NCI-H1417 treated with DMSO at 0.1 percent for 48 hours (cell line): ENCODE measurements at places on chromosomes 3 and 15.

GRCh38 chr3:110910346-110910955 lies 161.2 kb upstream of the NECTIN3 start:
- DNase-seq: no peak

DNA sequence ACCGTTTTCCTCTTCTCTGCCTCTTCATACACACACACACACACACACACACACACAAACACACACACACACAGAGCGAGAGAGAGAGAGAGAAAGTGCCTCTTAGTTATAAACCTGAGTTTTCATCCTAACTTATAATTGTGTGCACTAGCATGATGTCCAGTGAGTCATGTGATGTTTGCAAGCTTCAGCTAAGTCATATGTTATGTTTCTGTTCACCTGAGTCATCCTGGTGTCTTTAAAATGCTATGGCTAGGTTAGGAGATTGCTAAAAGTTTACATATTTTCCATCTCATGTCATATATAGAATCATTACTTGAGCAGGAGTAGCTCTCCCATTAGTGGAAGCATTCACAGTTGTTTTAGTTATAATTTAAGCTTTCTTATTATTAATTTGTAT lies 155.8 kb downstream of the EPHA6 start:
- DNase-seq: no peak

DNA sequence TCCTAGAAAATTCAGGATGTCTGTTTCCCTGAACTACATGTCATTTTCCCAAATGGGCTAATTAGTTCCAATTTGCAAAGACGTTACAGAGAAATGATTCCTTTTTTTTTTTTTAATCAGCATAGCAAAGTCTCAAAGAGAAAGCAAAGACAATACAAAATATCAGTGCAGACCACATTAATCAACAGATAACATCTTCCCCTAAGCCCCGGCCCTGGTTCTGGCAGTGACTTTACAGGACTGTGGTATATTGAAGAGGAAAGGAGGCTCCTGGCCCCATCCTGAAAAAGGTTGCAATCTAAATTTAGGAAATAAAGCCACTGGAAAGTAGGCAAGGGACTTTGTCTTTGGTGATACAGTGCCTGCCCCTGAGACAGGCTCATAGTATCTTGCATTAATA lies 836.5 kb downstream of the NTRK3 start:
- no peak for DNase-seq

GRCh38 chr15:29795610-29796009 lies 26.7 kb downstream of the TJP1 start:
- DNase-seq: no peak

GRCh38 chr15:87212041-87212440 lies 1044.5 kb downstream of the NTRK3 start:
- no peak for DNase-seq

DNA sequence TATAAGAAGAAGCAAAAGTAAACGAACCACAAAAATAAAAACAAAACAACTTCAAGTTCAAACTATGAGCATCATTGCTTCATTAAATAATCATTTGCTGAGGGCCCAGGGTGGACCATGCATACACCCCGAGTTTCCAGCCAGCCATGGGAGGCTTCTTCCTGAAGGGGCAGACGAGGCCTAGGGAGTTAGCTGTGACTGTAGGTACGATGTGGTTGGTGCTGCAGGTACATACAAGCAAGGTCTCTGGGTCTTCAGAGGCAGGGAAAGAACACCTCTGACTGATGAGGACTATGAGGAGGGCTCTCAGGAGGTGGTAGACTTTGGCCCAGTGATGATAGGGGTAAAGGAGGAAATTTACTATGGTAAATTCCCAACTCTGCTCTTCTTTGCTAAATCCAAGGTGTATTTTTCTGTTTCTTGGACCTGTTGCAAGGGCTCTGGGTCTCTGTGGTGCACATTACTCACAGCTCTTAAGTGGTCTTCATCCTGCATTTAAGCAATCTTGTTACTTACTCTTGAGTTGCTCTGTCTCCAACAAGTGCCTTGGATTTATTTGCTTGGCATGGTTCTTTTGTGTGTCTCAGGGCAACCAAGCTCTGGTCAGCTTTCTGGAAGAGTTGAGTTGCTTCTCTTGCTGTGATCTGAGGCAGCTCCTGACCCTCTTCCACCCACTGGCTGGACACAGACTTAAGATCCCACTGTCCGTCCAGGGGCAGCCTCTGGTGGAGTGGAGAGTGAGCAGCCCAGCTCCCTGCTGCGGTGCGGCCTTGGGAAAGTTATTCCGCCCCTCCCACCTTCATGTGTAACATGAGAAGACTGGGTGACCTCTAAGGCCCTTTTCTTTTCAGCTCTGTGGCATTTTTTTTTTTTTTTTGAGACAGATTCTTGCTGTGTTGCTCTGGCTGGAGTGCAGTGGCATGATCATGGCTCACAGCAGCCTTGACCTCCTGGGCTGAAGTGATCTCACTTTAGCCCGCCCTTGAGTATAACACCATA lies 56.1 kb upstream of the KIF23 start:
- DNase-seq: no peak

DNA sequence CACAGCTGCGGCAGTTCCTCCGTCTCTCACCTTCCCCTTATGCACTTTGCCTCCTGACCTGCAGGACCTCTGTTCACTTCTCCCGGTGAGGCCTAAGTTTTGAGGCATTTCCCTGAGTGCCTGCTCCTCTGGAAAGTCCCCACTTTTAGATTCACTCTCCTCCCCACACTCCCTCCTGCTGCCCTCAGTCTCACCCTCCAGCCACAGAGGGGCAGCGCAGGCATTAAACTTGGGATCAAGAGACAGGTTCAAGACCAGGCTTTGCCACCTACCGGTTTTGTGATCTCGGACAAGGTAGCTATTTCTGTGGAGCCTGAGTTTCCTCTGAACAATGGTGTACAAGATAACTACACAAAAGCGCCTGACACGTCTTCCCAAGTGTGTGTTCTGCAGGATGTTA lies 19.4 kb downstream of the SLC6A11 start:
- no peak for DNase-seq

DNA sequence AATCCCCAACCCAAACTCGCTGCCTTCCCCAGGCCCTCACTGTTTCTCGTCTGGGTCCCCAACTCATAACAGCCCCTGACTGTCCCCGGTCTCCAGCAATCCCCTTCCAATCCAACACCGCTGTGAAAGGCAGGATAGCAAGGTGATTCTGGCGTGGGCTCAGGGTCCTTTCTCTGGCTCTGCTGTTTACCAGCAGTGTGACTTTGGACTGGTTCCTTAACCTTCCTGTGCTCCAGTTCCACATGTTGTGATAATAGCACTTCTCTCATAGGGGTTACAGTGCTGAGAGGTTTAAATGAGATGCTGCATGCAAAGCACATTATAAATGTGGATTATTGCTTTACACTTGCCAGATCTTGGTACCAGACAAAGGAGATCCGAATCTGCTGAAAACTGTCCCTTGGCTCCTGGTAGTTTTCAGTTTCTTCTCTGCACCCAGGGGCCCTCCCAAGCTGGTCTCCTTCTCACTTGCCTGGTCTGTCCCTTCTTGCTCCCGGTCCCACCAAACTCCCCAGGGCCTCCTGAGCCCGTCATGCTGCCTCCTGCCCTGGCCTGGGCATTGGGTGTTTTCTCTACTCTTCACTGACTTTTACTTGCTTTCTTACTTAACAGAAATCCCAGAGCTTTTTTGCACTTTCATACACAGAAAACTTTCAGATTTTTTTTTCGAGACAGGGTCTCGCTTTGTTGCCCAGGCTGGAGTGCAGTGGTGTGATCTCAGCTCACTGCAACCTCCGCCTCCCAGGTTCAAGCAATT lies 26.8 kb upstream of the CYP11A1 start:
- no peak for DNase-seq

GRCh38 chr15:95479308-95479707 lies 851.2 kb upstream of the NR2F2 start:
- no peak for DNase-seq

- DNase-seq: no peak
Observed at GRCh38 chr3:71149959-71150954, 433.3 kb downstream of the FOXP1 start.

GRCh38 chr3:140199743-140200142 lies 264.8 kb downstream of the CLSTN2 start:
- DNase-seq: no peak

- no peak for DNase-seq
Observed at GRCh38 chr3:141178026-141178425, 53.6 kb upstream of the PXYLP1 start.

DNA sequence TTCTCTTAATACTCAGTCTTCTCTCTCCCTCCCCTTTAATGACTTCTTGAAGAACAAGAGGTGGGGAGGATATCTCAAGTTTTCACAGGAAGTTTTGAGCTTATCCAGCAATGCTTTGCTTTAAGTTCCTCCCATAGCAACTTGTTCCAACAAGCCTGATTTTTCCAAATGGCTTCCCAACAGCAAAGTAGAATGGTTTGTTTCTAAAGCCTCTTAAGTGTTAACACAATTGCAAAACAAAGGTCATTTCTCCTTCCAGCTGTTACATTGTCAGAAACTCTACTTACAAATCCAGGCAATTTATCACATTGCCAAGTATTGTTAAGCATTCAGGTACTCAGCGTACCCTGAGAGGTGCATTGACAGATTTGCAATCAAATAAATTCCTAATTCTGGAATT lies 6.8 kb upstream of the ZNF770 start:
- DNase-seq: no peak

- no peak for DNase-seq
Observed at GRCh38 chr15:71093054-71094024, 21.9 kb upstream of the THSD4 start.

- DNase-seq: no peak
Observed at GRCh38 chr3:154191520-154191919, 70.3 kb downstream of the ARHGEF26 start.

- no peak for DNase-seq
Observed at GRCh38 chr3:67380118-67380517, 274.3 kb downstream of the SUCLG2 start.

DNA sequence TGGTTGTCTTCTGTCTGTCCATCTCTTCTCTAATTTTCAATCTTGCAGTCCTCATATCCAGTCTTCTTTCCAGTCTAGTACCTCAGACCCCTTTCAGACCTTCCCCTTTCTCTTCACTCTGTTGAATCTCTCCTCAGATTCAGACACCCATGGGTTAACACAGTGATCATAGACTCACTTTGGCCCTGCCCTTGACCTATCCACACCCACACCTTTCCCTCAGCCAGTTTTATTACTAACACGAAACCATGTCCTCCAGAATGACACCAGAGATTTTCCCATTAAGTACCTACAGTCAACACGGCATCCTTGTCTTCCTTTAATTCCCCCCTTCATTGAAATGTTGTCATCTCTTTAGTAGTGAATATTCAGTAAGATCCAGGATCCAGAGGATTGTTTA lies 74.5 kb upstream of the UBE2E2 start:
- DNase-seq: no peak

GRCh38 chr3:190040145-190040544 lies 80.6 kb downstream of the P3H2 start:
- DNase-seq: no peak

GRCh38 chr15:74406992-74407705 lies 26.6 kb downstream of the SEMA7A start:
- no peak for DNase-seq

DNA sequence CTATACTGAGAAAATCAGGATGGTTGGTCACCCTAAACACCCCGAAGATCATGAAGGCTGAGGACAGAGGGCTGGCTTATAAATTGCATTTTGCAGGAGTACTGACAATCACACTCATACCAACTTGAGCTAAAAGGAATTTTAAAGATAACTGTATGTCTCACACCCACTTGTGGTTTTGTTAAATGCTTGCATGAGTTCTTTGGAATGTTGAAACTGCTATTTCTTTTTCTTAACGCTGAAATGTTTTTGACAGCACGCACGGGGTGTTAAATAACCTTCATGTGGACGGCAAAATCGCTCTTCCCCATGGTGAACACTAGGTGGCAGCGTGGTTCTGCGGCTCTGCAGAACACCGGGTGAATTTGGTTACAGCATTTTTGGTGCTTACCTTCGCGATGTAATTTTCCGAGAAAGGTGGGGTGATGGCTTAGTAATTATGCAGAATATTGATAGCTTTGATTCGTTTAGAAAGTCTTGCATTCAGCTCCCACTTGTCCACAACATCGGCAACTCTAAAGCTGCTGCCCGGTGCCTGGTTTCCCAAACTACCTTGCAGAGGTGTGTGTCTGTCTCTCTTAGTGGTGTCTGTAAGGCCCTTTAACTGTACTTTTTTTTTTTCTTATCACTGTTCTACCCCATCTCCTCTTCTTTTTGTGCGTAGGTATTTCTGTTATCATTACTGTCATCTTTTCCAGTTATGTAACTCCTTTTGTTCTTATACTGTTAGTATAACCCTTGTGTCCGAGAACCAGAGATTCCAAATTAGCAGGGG lies 51.7 kb downstream of the ARNT2 start:
- peak; percentile 9 for DNase-seq

GRCh38 chr15:37638116-37638515 lies 296.3 kb upstream of the TMCO5A start:
- no peak for DNase-seq

DNA sequence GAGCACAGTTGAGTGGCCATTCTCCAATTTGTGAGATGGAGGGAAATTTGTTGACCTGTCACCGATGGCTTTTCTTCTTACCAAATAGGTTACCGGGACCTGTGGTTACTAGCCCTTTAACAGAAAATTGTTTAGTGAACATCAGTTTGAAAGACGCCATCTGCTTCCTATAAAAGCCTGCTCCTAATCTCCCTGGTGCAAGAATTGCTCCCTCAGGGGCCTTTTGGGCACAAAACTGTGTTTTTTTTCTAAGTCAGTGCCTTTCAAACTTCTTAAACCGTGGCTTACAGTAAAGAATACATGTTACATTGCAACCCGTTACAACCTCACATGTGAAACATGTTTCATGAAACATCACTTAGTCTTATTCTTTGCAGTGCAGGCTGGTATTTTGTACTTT lies 15.0 kb downstream of the CACNA2D3 start:
- no peak for DNase-seq
